Peyer's patch (tissue), 4 donors: ENCODE measurements at places on chromosomes 1 and 21.

GRCh38 chr1:74480068-74480467 is 32.3 kb downstream of the LRRC53 start:
- DNase-seq, result no peak

GRCh38 chr1:245876586-245876985 is 630.5 kb downstream of the SMYD3 start:
- no peak for DNase-seq

DNA sequence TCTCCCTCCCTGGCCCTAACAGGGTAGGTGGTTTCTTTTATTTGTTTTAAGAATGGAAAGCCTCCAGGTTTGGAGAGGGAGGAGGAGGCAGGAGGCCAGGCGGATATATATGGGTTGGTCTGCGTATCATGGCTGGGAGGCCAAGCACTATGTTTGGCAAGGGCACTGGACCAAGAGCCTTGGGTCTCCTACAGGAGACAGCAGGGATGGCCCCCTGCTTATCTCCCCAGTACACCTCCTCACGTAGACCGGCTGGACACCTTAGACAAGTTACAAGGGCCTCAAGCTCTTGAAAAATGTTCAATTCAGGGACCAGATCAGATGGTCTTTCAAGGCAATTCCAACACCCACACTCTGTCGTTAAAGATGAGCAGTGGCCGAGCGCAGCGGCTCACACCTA is 10.9 kb downstream of the SLC41A1 start:
- DNase-seq, result no peak

DNA sequence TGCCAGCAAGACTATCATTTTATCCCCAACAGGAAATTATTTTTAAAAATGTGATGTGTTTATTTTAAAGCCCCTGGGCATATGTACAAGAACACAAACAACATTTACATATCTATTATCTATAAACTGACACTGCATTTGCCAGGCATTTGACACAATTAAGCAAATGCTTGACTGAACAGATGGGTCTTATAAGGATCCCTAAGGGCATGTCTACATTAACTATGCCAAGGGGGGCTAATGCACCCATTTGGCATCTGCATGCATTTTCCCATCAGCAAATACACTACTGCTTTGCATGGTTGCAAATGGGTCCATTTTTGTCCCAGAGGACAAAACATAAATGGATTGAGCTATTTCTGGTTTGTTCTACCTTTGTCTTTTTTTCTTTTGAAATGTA is 884.8 kb upstream of the B3GALT2 start:
- DNase-seq, result no peak

DNA sequence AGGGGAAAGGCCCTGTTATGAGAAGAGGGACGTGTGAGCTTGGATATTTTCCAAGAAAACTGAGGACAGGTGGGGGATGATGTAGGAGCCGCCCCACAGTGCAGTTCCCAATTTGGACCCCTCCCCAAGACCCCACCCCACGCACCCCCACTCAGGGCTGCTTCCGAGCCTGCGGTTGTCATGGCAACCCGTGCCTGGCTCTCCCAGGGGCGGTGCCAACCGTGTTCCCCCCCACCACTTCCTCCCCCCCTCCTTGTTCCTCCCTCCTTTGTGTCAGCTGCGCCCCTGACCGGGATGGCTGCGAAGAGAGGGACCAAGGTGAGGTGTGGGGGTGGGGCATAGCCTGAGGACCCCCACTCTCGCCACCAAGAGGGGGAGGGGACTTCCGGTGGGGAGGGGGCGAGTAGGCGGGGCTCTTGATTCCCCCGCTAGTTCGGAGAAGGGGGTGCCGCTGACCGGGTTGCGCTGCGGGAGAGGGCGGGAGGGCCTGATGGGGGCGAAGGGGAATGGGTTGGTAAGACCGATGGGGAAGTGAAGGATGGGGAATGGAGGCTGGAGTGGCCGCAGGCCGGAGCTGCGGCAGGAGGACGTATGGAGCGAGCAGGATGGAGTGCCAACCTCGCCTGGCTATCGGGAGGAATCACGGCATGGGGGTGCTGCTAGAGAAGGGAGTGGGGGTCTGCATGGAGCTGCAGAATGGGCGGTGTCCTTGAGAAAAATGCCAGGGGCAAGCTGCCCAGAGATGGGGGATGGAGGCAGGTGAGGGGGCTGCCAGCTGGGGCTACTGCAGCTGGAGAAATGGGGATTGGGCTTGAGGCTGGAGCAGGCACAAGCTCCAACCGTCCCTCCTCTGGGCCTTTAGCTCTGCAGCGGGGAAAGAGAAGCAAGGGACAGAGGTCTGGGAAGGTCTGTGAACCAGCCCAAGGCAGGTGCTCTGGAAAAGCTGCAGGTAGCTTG is 953 bp downstream of the TRIM46 start:
- peak; percentile 60 for DNase-seq

GRCh38 chr1:114251573-114251939 is 97.9 kb upstream of the SYT6 start:
- no peak for DNase-seq

DNA sequence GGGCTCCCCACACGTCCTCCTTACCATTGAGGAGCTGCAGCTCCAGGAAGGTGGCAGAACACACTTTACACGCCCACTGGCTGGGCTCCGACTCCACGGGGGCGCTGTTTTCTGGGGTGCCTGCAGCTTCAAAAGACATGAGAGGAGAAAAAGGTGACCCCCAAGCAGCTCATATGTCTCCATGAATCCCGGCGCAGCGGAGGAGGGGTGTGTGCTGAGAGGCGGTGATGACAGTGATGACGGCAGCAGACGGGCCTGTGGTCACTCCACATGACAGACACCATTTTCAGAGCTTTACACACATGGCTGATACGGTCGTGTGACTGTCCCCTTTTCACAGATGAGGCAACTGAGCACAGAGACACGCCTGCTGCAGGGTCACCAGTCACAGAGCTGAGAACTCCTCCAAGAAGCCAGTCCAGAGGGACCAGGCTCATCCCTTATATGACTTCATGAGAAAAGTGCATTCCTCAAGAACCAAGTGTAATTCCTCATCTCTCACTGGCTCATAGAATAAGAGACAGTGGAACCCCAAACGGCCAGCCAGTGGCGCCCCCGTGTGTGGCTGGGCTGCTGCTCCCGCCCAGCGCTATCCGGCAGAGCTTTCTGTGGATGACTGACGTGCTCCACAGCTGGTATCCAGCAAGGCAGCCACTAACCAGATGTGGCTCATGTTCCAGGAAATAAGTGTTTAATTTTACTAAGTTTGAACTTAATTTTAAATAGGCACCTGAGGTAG is 31.9 kb downstream of the PRDM15 start:
- no peak for DNase-seq

DNA sequence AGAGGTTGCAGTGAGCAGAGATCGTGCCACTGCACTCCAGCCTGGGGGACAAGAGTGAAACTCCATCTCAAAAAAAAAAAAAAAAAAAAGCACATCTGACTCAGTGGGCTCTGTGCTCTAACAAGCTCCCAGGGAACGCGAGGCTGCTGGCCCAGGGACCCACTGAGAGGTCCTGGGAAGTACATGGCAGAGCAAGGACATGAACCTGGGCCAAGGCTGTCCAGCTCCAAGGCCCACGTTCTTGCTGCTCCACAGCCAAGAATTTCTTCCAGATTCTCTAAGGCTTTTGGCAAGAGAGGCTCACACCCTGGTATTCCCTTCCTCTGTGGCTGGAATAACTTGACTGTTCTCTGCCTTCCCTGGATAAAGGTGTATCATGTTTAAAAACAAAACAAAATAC is 15.4 kb upstream of the AGTRAP start:
- no peak for DNase-seq
